ENCODE measurements at places on chromosomes 7 and 10.

- no peak for DNase-seq
Measured at GRCh38 chr10:86632009-86632800, 22.1 kb upstream of the OPN4 start.

GRCh38 chr7:28176174-28176573 is 4.4 kb downstream of the JAZF1 start:
- DNase-seq, result no peak

- no peak for DNase-seq
Measured at GRCh38 chr7:112092306-112092705, 113.9 kb downstream of the DOCK4 start.

DNA sequence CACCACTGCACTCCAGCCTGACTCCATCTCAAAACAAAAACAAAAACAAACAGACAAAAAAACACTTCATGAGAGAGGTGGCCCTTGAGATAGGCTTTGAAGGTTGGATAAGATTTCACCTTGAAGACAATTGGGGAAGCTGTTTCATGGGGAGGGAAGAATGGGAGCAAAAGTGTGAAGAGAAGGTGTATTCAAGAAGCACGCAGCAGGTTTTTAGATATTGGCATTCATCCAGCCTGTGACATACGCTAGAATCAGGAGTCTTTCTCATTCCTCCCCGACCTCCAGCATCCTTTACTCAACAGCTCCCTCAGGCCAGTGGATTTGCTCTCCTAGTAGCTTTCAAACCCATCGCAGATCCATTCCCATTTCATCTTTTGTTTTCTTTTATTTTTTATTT is 116.3 kb upstream of the FAM171A1 start:
- DNase-seq, result no peak

DNA sequence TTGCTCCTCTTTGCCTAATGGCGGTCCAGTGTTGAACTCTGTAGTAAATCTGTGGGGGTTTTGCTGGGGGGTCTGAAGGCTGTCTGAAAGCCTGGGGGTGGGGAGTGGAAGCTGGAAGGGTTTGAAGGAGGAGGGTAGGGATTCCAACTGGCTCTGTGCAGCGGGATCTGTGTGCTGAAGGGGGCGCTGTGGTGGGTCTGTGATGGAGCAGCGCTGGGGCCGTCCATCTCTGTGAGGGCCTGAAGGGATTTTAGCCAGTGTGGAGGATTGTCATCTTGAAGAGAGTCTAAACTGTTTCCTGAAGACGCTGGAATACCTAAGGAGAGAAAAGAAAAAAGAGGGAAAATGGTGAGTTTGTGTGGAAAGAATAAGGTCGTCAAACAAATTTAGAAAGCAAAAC is 129.2 kb downstream of the STRA8 start:
- no peak for DNase-seq

DNA sequence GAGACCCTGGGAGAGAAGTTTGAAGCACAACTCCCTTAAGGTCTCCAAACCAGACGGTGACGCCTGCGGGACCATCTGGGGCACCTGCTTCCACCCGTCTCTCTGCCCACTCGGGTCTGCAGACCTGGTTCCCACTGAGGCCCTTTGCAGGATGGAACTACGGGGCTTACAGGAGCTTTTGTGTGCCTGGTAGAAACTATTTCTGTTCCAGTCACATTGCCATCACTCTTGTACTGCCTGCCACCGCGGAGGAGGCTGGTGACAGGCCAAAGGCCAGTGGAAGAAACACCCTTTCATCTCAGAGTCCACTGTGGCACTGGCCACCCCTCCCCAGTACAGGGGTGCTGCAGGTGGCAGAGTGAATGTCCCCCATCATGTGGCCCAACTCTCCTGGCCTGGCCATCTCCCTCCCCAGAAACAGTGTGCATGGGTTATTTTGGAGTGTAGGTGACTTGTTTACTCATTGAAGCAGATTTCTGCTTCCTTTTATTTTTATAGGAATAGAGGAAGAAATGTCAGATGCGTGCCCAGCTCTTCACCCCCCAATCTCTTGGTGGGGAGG is 10.8 kb downstream of the SERPINE1 start:
- no peak for DNase-seq

DNA sequence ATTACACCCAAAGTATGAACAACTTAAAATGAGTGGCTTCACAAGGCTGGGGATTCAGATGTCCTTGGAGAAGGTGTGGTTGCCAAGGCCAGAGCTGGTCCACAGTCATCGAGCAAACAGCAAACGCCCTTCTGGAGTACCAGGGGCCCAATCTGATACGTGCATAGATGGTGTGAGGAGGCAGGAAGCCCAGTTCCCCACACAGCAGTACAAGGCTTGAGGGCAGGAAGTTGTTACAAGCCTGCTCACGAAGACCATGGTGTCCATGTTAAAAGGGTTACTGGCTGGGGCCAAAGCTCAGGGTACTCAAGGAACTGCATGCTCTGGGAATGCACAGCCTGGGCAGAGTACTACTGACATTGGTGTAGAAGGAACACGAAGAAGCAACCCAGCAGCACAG is 4.6 kb upstream of the ANKRD26 start:
- no peak for DNase-seq

GRCh38 chr10:45593938-45594275 is 78.7 kb downstream of the ZFAND4 start:
- no peak for DNase-seq

DNA sequence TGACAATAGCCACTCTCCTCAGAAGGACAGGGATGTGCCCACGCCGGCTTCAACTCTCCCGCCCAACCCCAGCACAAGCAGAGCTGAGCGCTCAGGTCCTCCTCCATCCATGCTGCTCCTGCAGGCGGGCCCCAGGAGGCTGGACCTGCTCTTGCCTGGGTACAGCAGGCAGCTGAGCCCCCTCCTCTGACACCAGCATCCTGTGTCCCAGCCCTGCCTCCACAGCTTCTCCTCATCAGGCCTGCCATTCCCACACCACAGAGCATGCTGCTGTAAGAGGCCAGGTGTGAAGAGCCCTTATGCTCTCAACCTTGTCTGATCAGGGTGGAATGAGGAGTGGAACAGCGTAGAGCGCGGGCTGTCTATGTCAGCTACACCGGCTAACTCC is 302.2 kb downstream of the PTPRN2 start:
- DNase-seq, result no peak

DNA sequence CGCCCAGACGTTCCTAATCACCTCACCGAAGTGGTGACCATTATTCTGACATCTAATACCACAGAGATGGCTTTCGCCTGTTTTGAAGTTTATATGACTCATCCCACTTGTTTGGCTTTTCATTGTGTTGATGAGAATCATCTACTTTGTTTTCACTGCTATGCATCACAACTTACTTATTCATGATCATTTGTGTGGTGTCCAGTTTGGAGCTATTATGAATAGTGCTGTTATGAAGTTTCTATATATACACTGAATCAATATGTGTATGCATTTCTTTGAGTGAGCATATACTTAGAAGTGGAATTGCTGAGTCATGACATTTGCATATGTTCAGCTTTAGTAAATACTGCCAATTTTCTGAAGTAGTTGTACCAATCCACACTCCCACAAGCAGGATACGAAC is 38.6 kb upstream of the TNKS2 start:
- no peak for DNase-seq

DNA sequence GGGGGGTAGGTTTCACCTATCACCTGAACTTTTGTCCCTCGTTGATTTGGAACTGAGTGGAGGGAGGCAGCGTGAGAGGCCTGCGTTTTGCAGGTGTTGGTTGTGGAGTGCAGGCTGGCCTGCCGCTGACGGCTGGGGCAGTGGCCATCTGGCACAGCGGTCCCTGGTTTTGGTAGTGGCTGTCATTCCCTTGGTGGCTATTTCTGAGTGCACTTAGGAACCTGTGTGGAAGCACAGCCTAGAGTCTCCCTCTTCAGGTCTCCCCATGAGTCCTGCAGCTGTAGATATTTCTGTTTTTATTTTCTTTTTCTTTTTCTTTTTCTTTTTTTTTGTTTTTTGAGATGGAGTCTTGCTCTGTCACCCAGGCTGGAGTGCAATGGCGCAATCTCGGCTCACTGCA is 129.2 kb downstream of the CUL2 start:
- no peak for DNase-seq

GRCh38 chr7:51265066-51265907 is 51.3 kb downstream of the COBL start:
- no peak for DNase-seq

GRCh38 chr7:157488966-157489365 is 152.2 kb downstream of the DNAJB6 start:
- DNase-seq, result no peak

GRCh38 chr10:69915215-69915560 is 113.5 kb downstream of the COL13A1 start:
- no peak for DNase-seq

DNA sequence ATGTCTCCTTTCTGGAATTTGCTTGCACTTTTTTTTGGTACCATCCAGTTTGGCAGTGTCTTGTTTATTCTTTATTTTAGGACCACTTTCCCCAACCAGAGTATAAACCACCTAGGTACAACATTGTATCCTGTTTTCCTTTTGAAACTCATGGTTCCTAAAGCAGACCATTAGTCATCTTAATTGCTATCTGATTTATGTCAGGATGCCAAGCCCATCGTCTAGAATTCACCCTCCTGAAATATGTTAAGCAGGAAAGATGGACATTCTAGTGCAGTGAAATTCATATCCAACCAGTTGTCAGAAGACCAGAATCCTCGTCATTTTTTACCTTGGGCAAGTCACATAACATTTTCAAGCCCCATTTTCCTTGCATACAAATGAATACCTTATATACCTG is 223.6 kb upstream of the KMT2E start:
- DNase-seq, result no peak

DNA sequence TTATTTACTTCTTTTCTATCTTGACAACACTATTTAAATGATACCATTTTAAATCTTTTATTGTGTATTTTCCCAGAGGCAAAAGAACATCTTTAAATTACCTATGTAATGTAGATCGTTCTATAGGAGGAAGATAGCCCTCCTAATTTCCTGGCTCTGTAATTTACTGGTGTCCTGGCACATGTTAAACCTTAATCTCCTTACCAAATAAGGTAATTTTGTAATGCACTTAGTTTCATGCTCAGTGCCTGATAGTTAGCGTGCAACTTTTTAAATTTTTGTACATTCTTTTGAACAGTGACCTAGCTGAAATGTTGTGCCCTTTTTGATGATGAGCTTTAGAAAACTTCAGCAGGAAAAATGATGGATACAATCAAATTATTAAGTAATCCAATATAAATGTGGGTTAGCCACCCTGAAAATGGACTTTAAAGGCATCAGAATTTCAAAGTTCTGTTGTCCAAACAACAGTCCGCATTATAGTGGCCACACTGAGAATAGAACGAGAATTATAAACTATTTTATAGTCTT is 81.4 kb downstream of the ABCB5 start:
- no peak for DNase-seq

- DNase-seq, result no peak
Measured at GRCh38 chr10:124446830-124447750, 2.7 kb downstream of the NKX1-2 start.

GRCh38 chr10:129959544-129960480 is 4.3 kb downstream of the EBF3 start:
- DNase-seq, result no peak

DNA sequence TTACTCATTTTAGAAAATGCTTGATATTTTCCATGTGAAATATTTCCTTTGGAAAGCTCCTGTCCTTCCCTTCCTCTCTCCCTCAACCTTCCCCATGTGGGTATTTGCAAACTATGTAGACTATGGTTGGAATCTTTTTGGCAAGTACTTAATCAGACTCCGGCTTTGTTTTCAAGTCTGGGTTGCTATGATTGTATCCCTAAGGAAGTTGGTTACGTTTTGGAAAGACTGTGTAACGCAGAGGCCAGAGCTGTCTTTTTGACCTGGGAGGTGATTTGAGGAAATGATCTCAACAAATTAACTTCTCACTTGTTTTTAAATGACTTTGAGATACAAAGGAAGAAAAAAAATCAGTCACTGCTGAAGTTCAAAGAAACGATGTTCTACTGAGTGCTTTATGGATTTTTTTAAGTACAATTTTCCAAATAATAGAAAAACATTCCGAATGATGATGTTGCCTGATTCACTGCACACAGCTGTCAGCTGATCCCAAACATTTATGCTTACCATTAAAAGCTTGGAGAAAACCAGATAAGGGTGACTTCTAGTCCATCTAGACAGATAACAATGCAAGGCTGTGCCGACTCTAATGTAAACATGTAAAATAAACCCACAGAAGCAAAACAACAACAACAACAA is 145.5 kb upstream of the CELF2 start:
- DNase-seq, result no peak

- DNase-seq, result no peak
Measured at GRCh38 chr10:127142136-127142535, 54.3 kb downstream of the INSYN2A start.

- no peak for DNase-seq
Measured at GRCh38 chr10:95406651-95407280, 116.0 kb upstream of the PDLIM1 start.

DNA sequence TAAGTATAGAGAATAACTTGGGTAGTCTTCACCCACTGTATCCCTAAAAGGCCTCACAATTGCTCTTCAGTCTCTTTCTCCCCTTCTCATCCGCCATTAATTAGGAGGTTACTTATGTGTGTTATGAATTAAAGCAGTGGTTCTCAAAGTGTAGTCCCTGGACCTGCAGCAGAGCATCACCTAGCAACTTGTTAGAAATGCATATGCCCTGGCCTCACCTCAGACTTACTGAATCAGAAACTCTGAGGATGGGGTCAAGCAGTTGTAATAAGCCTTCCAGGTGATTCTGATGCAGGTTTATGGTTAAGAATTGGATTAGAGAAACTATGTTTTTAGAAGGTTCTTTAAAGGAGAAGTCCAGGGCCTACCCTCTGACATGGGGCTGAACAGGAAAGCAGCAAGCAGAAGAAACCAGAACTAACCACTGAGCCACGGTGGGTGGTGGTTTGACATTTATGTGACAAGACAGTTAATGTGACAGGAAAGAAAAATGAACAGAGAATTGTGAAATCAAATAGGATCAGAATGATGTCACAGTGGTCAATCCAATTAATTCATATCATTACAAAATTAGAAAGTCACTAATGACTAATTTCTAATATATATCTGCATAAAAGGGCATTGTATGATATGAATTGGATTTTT is 37.6 kb downstream of the ENTPD1 start:
- DNase-seq, result no peak

- no peak for DNase-seq
Measured at GRCh38 chr10:7085913-7086589, 324.8 kb downstream of the SFMBT2 start.

GRCh38 chr10:12834116-12834665 is 167.3 kb downstream of the CCDC3 start:
- no peak for DNase-seq

GRCh38 chr7:69670701-69671100 is 72.4 kb downstream of the AUTS2 start:
- no peak for DNase-seq

GRCh38 chr7:73560109-73560835 is 2.8 kb upstream of the BCL7B start:
- no peak for DNase-seq

GRCh38 chr10:50582766-50583762 is 40.7 kb downstream of the SGMS1 start:
- DNase-seq, result no peak
